ENCODE measurements at places on chromosomes 4 and X. TPM values are rescaled to one million over a fixed set of nuclear protein-coding genes. Genes with fewer than 3 reads are reported as not detected.

The TCEAL5 gene
- not detected for total RNA-seq

The RASGEF1B gene
- 63.0 TPM for total RNA-seq

The RFC1 gene
- 50.2 TPM for total RNA-seq

The RS1 gene
- 3.9 TPM for total RNA-seq

The FGF16 gene
- total RNA-seq: not detected

The LONRF3 gene
- 27.6 TPM for total RNA-seq

The DAPP1 gene
- 15.1 TPM for total RNA-seq

The DUX4 gene
- not detected for total RNA-seq

The POLN gene
- 2.2 TPM for total RNA-seq

The FGFBP2 gene
- total RNA-seq: 5.1 TPM

The ZNF630 gene
- total RNA-seq: 4.0 TPM

The NOX1 gene
- not detected for total RNA-seq

The EFNB1 gene
- total RNA-seq: 36.5 TPM

DNA sequence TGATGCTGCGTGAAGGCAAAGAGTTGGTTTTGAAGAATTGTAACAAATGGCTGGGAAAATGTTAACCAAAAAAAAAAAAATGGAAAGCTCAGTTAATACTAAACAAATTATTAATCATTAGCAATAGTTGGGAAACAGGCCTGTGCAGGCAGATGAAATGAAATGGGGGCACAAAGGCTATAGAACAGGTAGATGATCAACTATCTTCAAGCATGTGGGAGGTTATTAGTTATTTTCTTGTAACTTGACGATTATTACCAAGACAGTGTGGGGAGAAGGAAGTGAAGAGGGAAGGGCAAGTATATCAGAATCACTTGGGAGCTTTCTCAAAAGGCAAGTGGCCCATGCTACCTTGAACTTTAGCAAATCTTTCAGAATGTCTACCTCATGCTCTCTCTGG lies 351.9 kb downstream of the BCOR start:
- no peak for DNase-seq

GRCh38 chrX:96453139-96453538 lies 231.5 kb upstream of the DIAPH2 start:
- DNase-seq: no peak

GRCh38 chr4:21947791-21948346 lies 703 bp downstream of the KCNIP4 start:
- no peak for DNase-seq

DNA sequence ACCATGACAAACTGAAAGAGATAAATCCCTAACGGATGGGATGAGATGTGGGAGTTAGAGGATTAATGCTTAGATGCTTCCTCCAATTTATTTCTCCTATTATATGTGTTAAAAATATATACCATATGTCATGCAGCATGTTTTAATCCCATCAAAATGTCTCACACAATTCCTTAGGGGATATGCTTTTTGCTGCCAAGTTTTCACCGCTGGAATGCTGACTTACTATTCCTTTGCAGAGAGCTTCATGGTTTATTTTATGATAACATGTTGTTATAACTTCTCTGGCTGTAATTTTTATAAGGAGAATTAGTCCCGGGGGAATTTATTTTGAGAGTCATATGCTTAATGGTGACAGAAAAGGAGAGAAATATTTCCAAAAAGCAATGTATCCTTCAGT lies 670.3 kb downstream of the IL1RAPL1 start:
- DNase-seq: no peak

GRCh38 chrX:110421500-110422455 lies 63.1 kb downstream of the RTL9 start:
- peak; percentile 47 for DNase-seq

- peak; percentile 48 for DNase-seq
Measured at GRCh38 chrX:9785944-9786797, at the start of gene SHROOM2. SHROOM2 (plus strand) TSS chrX:9786429; CDS start chrX:9786546, 117 bp downstream.

GRCh38 chr4:122706511-122706910 lies 26.0 kb upstream of the BBS12 start:
- DNase-seq: no peak

DNA sequence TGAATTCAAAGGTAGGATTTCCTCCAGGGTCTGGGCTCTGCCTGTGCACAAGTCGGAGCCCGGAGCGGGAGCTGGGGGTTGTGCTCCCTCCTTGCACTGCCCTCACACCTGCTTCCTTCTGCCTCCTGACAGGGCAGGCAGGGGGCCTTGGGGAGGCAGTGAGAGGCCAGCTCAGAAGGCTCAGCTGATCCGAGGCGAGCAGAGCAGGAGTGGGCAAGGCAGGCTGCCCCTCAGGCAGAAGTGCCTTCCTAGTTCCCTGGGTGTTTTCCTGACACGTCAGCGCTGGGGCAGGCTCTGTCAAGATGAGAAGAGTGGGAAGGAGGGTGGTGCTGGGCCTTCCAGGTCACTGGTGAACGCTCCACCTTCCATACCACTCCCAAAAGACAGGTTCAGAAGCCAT lies 5.5 kb upstream of the IRAK1 start:
- no peak for DNase-seq

- DNase-seq: no peak
Measured at GRCh38 chr4:26589705-26590104, 5.8 kb downstream of the TBC1D19 start.

GRCh38 chr4:1720163-1720983 lies 750 bp downstream of the TMEM129 start:
- peak; percentile 72 for DNase-seq

- no peak for DNase-seq
Measured at GRCh38 chr4:161336621-161337020, 827.2 kb downstream of the FSTL5 start.

- DNase-seq: no peak
Measured at GRCh38 chrX:130772105-130772775, 130.8 kb downstream of the ENOX2 start.

DNA sequence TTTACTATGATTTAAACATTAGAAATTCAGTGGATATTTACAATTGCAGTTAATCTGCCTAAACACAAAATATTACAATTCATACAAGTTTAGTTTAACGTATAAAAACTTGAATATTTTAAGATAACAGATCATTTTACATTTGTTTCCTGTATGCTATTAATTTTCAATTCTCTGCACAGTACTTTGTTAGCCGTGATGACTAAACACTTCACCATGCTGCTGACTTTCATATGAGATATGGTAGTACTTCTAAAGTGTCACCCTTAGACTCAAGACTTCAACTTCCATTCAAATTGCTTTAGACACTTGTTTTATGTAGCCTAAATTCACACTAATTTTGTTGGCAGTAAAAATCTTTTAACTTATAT lies 1646.4 kb upstream of the ADGRL3 start:
- DNase-seq: no peak

GRCh38 chr4:37517326-37517725 lies 168.8 kb downstream of the RELL1 start:
- DNase-seq: no peak

- DNase-seq: no peak
Measured at GRCh38 chr4:147739239-147739823, 7.4 kb downstream of the ARHGAP10 start.

DNA sequence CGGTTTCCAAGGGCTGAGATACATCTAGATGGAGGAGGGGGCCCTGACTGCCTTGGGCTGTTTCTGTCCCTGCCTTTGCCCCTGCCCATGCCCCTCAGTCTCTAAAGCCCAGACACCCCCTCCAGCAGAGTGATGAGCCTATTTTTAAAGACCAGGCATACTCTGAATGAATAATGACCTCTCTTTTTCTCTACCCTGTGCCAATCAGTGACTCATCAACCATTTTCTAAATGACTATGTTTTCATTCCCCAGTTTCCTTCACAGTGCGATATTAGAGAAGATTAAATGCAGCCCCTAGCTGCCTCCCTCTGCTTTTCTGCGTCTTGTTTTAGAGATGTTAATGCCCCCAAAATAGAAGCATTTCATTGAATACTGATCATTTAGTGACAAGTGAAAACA lies 15.5 kb upstream of the NHS start:
- DNase-seq: no peak

GRCh38 chr4:53914313-53915016 lies 149.9 kb downstream of the CHIC2 start:
- peak; percentile 78 for DNase-seq

GRCh38 chr4:30875658-30876269 lies 155.6 kb downstream of the PCDH7 start:
- DNase-seq: no peak

DNA sequence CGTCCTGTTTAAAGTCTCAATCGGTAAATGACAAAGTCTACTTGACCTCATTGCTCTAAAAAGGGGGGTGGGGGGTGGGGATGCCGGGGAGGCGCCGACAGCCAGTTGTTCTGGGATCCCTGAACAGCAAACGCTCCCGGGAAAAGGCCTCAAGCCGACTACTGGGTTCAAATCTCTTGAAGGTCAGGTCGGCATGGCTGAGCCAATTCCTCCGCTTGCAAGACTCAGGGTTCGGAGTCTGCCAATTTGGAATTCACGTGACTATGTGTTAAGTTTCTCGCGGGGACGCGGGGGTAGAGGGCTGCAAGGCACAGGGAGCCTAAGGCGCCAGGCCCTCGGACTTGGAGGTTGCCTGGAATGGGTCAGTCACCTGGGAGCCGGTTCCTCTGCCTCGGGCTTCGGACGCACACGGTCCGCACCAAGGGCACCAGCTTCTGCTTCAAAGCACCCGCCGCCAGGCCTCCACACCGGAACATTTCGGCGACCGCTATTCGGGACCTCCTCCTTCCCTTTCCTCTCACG lies 399 bp downstream of the AIFM1 start:
- no peak for DNase-seq

DNA sequence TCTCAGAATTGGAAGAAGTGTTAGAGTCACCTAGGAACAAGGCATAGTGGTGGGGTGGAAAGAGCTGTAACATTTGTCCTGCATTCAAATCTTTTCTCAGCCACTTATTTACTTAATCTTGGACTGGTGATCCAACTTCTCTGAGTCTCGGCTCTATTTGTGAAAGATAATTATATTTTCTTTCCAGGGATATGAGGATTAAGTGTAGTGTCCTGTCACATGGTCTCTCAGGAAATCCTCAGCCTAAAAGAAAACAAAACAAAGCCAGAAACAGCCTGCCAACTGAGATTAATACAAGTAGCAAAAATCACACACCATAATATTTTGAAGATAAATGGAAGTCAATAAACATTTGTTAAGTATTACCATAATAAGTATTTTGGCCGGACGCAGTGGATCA lies 33.3 kb upstream of the ETNPPL start:
- DNase-seq: no peak

DNA sequence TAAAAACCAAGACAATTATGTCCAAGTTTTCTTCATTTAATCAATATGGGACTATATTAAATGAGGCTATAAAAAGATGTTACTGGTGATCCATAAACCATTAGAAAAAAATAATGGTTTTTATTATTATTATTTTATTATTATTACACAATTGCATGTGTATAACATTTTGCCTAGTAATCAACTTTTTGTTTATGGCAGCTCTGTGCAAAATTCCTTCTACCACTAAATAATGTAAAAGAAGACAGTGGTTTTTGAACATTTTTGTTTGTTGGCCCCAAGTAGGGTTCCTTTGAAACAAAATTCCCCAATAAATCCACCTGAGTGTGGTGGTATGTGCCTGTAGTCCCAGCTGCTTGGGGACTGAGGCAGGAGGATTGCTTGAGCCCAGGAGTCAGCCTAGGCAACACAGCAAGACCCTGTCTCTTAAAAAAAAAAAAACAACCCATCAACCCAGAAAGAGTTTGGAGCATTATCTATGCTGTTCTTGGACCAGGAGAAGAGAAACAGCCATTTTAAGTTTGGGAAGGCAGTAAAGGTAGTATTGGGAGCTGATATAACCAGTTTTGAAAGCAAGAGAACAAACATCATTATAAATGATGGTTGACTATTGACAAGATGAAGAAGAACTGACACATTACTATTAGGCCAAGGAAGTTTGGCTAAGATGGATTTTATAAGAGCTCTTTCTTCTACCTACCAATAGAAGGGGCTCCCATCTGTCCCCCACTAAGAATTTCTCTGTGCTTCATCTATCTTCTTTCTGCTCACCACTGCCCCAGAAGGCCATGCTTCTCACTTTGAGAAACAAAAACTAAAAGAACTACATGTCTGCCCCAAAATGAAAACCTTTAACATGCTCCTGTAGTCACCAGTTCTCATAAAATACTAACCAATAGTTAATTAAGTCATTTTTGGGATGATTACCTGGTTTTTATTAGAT lies 2.2 kb downstream of the TMEM156 start:
- no peak for DNase-seq

DNA sequence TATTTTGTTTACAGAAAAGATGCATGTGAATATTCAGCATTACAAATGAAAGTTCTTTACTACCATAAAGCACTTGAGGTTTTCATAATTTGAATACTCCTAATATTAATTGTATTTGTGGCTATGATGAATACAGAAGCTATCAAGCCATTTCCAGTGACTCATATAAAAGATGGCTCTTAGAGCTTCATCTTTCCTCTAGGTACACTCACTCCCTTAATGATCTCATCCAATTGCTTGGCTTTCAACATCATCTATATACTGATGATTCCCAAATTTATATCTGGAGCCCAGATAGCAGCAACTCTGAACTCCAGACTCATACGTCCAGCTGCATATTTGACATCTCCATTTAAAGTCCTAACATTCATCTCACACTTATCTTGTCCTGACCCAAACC lies 183.4 kb upstream of the FAM241A start:
- DNase-seq: no peak
